ENCODE measurements at places on chromosomes 1 and 21.
A peak's percentile ranks its signal among the peaks of the same experiment; 100 is the strongest.

- DNase-seq: no peak
Measured at GRCh38 chr1:223815020-223815853, 30.5 kb downstream of the TP53BP2 start.

DNA sequence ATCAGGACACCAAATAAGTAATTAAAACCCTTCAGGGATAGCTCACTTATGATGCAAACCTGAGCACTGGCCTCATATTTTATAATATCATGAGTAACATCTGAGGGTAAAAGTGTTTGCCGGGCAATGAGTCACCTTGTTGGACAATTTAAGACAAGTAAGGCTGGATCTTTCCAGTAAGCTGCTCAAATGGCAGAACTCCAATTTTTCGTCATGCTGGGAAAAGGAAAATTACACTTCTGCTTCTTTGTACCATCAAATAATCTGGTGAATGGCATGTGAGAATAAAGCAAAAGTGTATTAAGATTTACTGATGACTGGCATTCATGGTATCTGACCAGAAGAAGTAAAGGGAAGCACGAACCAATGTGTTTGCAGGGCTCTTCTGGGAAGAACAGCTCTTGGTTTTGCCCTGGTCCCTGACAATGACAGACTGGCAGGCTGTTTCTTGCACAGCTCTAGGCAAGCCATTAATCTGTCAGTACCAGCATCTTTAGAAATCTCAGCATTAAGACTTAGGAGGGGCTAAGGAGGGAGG, 392.2 kb downstream of the VAV3 start:
- peak; percentile 11 for DNase-seq

GRCh38 chr1:91555821-91556531, 55.3 kb downstream of the CDC7 start:
- no peak for DNase-seq

DNA sequence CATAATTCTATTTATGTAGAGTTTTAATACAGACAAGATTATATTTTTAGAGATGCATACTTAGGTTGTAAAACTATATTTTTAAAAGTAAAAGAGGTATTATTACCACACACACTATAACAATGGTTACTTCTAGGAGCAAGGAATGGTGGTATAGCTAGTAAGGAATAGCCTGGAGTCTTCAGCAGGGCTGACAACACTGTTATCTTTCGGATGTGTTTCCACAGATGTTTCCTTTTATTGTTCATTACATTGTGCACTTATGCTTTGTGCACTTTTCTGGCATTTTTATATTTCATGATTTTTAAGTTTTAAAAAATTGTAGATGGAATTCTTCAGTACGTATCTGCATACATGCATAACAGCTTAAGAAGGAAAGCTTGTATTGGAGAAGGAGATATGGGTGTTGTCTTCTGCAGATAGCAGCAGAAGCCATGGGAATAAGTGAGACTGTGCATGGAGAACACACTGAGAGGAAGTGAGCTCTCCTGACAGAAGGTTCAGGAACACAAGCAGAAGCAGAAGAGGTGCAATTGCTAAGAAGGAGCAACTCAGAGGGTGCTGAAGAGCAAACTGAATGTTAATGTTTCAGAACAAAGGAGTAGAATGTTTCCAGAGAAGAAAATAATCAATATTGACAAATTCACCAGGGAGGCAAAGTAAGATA, 91.8 kb downstream of the UCHL5 start:
- DNase-seq: no peak

DNA sequence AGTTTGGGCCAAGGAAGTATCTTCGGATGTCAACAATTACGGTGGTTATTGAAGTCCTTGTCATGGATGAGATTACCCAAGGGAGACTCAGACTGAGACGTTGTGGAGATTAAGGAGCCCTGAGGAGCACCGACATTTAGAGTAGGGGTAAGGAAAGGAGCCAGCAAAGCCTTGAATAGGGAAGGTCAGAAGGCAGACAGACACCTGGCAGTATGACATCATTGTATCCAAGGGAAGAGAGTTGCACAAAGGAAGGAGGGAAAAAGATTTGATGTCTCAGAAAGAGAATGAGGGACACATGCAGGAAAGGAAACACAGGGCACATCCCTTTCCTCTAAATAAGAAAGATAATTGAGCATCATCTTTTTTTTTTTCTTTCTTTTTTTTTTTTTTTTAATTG, 11.7 kb downstream of the LAMC2 start:
- no peak for DNase-seq
